ENCODE measurements at places on chromosomes 13 and 19. TPM values are rescaled to one million over a fixed set of nuclear protein-coding genes. Genes with fewer than 3 reads are reported as not detected.

GRCh38 chr19:38654628-38655055 is 7.2 kb downstream of the ACTN4 start:
- no peak overlapping the region for H3K27ac ChIP-seq
- peaks cover 76% of the 10 kb centered on the region for H3K4me1 ChIP-seq
- H3K27me3 ChIP-seq, result no peaks in the 10 kb centered on the region
- DNase-seq, result no peak
- peaks cover 16% of the 10 kb centered on the region for H3K36me3 ChIP-seq

GRCh38 chr19:45767410-45767880 is 1.6 kb downstream of the SIX5 start:
- DNase-seq, result no peak
- no peaks in the 10 kb centered on the region for H3K27me3 ChIP-seq
- peaks cover 28% of the 10 kb centered on the region for H3K4me1 ChIP-seq

- H3K36me3 ChIP-seq, result peaks cover 14% of the 10 kb centered on the region
- H3K27ac ChIP-seq, result no peak overlapping the region
- no peaks in the 10 kb centered on the region for H3K4me1 ChIP-seq
Observed at GRCh38 chr19:29614046-29614445, 8.0 kb downstream of the POP4 start.

The SYNE4 gene
- polyA plus RNA-seq, result 0.58 TPM

The PSENEN gene
- polyA plus RNA-seq, result 66.3 TPM

The CRYL1 gene
- 34.8 TPM for polyA plus RNA-seq

GRCh38 chr19:53849237-53849676 is 18.4 kb upstream of the MYADM start:
- H3K27ac ChIP-seq, result peak overlapping the region; percentile 20
- no peaks in the 10 kb centered on the region for H3K4me1 ChIP-seq

GRCh38 chr13:114194853-114195252 is 15.8 kb downstream of the CFAP97D2 start:
- no peaks in the 10 kb centered on the region for H3K4me1 ChIP-seq
- no peaks in the 10 kb centered on the region for H3K36me3 ChIP-seq
- no peak overlapping the region for H3K27ac ChIP-seq
- peaks cover 5% of the 10 kb centered on the region for H3K27me3 ChIP-seq
- no peak for DNase-seq
- H3K4me3 ChIP-seq, result no peak overlapping the region

- no peak overlapping the region for H3K4me3 ChIP-seq
- H3K4me1 ChIP-seq, result no peaks in the 10 kb centered on the region
- peaks cover 39% of the 10 kb centered on the region for H3K36me3 ChIP-seq
- DNase-seq, result no peak
Observed at GRCh38 chr13:30224732-30225131, 82.6 kb downstream of the KATNAL1 start.

- no peak for DNase-seq
- H3K4me1 ChIP-seq, result peaks cover 11% of the 10 kb centered on the region
- no peaks in the 10 kb centered on the region for H3K27me3 ChIP-seq
- no peak overlapping the region for H3K4me3 ChIP-seq
- no peaks in the 10 kb centered on the region for H3K36me3 ChIP-seq
Observed at GRCh38 chr13:113922412-113923118, 51.3 kb downstream of the C13orf46 start.

- H3K27ac ChIP-seq, result peak overlapping the region; percentile 67
- no peak overlapping the region for H3K4me3 ChIP-seq
- no peaks in the 10 kb centered on the region for H3K27me3 ChIP-seq
- no peaks in the 10 kb centered on the region for H3K36me3 ChIP-seq
- no peak for DNase-seq
- peaks cover 3% of the 10 kb centered on the region for H3K4me1 ChIP-seq
Observed at GRCh38 chr13:76715621-76716020, 170.6 kb downstream of the KCTD12 start.

DNA sequence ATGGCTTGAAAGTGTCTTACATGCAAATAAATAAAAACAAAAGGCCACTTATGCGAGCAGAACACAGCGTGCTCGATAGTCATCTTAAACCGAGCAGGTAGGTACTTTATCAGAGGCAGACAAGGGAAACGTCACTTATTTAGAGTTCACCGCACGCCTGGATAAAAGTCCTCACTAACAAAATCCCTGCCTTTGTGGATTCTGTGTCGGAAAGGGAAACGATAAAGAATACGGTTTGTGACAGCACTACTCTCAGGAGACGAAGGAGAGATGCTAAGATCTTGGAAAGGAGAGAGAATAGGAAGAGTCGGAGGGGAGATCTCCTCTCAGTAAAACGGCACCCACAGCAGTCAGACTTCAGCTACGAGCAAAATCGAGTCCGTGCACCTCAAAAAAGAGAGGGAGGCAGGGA is 581 bp downstream of the RCBTB1 start:
- H3K4me1 ChIP-seq, result peaks cover 6% of the 10 kb centered on the region
- H3K27ac ChIP-seq, result peak overlapping the region; percentile 74
- peaks cover 8% of the 10 kb centered on the region for H3K36me3 ChIP-seq
- no peaks in the 10 kb centered on the region for H3K27me3 ChIP-seq

DNA sequence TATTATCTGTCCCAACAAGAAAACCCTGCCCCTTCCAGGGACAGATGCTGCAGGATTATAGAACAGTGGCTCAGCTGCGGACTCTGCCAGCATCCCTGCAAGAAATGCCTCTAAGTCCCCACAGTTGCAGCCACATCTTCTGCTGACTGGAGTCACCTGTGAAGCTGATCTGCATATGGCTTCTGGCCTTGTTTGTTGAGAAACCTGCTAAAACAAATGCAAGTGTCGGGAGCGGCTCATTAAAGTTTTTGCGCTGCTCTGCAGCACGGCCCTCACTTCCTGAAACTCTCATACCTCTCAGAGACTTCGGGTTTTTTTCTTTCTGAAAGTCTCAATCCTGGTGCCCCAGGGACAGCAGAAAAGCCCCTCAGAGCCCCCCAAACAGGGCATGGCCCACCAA is 725.0 kb downstream of the UQCRFS1 start:
- H3K4me3 ChIP-seq, result no peak overlapping the region
- H3K36me3 ChIP-seq, result no peaks in the 10 kb centered on the region
- H3K27me3 ChIP-seq, result peaks cover 20% of the 10 kb centered on the region

All from SK-N-SH (cell line).